ENCODE measurements at places on chromosomes 1 and 21.

- peak; percentile 54 for DNase-seq
Measured at GRCh38 chr1:236141447-236142252, 689 bp upstream of the GPR137B start.

GRCh38 chr1:109919303-109919702, 8.7 kb downstream of the CSF1 start:
- DNase-seq: no peak

DNA sequence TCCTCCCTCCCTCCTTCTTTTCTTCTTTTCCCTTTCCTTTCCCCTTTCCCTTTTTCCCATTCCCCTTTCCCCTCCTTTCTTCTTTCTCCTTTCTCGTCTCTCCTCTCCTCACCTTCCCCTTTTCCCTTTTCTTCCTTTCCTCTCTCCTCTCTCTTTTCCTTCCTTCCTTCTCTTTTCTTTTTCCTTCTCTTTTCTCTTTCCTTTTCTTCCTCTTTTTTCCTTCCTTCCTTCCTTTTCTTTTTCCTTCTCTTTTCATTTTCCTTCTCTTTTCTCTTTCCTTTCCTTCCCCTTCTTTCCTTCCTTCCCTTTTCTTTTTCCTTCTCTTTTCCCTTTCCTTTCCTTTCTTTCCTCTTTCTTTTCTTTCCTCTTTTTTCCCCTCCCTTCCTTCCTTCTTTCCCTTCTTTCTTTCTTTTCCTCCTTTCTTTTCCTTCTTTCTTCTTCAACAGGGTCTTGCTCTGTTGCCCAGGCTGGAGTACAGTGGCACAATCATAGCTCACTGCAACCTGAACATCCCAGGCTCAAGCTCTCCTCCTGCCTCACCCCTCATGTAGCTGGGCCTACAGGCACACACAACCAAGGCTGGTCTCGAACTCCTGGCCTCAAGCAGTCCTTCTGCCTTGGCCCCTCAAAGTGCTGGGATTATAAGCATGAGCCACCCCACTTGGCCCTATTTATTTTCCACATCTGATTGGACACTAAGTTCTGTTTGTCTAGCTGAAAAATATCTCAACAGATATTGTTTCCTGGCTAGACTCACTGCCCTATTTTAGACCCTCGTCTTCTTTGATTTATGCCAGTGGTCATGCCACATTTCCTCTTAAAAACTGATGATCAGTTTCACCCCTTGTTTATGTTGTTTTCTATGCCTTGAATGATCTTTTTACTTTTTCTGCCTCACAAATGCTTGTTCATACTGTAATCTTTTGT, 57.1 kb upstream of the MACF1 start:
- no peak for DNase-seq

GRCh38 chr1:55997536-55997935, 581.8 kb downstream of the PLPP3 start:
- DNase-seq: no peak

DNA sequence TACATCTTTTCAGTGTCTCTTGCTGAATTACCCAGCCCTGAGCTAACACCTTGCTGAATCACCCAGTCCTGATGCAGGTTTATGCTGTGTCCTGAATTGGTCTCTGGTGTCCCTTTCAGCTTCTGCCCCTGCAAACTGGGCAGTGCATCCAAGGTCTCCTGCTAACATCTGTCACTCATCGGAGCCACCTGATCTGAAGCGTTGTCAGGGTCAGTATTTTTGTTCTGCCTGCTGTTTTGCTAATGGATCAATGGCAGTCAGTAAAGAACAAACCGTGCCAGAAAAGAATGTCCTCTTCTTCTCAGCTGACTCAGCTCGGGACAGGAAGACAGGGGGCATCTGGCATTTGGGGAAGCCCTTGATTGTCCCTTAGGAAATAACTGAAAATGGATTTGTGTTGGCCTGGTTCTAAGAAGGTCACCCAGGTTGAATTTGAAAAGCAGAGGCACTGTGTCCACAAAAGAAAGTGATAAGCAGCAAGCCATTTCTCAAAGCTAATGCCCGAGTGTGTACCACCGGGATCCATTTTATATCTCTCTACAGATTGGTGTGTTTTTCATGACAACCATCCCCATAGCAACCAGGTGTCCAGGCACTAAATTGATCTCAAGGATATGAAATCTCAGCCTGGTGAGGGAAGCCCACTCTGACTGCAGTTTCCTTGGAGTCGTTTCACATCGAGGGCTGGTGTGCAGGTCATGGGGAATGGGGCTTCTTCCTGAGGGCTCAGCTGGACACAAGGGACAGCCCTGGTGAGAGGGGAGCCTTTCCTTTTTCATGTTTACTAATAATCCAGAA, 109.7 kb upstream of the IRF2BP2 start:
- DNase-seq: no peak

DNA sequence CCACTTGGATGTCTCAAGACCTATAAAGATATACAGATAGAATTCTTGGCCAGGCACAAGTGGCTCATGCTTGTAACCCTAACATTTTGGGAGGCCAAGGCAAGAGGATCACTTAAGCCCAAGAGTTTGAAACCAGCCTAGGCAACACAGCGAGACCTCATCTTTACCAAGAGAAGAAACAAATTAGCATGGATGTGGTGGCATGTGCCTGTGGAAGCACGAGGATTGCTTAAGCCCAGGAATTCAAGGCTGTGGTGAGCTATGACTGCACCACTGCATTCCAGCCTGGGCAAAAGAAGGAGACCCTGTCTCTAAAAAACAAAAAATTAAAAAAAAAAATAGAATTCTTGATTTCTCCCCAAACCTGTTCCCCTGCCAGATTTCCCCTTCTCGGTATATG, 8.3 kb downstream of the ASAP3 start:
- no peak for DNase-seq

- no peak for DNase-seq
Measured at GRCh38 chr21:25298512-25299491, 308.5 kb downstream of the MRPL39 start.

DNA sequence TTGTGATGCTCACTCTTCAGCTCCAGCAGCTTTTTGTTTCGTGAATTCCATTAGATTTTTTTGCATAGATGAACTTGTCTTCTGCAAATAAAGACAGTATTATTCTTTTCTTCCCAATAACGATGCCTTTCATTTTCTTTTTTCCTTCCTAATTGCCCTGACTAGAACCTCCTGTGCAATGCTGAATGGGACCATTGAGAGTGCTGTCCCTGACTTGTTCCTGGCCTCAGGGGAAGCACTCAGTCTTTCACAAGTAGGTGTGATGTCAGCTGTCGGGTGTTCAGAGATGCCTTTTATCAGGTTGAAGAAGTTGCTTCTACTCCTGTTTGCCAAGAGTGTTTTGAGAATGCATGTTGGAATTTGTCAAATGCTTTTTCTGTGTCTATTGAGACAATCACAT, 64.3 kb upstream of the ADARB1 start:
- DNase-seq: no peak

DNA sequence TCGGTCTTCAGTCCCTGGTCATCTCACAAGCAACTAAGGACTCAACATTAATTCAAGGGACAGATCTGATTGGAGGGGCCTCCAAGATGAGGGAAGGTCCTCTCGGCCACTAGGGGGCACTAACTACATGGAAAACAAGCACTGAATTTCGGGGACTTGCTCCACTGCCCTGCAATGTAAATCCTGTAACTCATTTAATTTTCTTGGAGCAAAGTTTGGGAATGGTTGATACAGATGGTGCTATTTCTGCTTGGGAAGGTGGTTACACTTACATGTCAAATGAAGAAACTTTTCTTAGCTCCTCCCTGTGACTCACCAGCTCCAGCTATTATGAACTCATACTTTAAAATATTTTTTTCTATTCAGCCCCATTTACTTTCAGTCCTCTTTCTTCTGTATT, 97.4 kb upstream of the KCNJ15 start:
- DNase-seq: peak; percentile 75

DNA sequence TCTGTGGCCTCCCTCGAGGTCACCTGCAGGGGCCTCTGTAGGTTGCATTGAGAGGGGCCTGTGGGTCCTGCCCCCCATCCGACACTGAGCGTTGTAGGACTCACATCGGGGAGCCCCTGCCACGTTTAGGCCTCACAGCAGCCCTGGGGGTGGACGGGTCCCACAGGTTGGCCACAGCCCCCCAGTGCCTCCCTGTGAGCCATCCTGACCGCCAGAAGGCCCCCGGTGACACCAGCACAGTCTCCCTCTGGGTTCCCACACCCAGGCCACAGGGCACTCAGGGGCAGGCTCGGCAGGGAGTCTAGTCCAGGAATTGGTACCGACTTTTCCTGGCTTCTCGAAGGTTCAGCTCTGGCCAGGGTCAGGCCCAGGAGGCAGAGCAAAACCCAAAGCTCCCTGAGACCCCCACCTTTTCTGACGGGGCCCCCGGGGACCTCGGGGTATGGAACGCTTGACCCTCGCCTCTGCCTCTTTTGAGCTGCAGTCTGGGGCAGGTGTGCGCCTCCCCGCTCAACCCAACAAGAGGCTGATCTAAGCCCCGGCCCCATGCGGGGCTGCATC, 13.9 kb upstream of the POFUT2 start:
- DNase-seq: peak; percentile 20

DNA sequence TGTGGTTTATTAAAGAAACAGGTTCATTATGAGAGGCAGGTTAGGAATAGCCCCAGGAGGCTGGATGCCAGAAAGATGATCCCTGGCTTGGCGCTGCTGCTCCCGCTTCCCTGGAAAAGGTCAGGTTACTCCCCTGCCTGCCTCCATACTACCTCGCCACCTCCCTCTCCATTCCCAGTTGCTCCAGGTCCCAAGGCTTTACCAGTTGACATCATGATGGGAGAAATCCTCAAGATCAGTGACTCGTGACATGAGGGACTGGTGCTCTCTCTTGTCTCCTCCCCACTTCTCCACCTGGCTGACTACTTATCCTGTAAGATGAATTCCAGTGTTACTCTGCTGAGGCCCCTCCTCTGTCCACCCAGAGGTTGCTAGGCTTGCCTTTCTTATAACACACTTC, 19.7 kb downstream of the VASH2 start:
- DNase-seq: no peak

DNA sequence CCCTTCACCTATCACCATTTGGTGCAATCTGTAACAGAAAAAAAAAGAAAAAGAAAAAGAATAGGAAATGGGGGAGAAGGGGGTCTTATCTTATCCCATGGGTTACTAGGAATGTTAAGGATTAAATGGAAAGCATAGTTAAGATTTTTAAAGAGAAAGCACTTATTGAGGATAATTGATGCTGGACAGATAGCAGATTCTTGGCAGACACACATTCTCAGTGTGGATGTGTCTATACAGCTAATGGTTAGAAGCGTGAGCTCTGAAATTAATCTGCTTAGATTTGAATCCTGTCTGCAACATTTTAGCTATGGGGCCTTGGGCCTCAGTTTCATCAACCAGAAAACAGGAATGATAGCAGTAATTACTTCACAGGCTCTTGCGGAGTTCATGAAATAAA, 67.1 kb downstream of the SSBP3 start:
- no peak for DNase-seq

DNA sequence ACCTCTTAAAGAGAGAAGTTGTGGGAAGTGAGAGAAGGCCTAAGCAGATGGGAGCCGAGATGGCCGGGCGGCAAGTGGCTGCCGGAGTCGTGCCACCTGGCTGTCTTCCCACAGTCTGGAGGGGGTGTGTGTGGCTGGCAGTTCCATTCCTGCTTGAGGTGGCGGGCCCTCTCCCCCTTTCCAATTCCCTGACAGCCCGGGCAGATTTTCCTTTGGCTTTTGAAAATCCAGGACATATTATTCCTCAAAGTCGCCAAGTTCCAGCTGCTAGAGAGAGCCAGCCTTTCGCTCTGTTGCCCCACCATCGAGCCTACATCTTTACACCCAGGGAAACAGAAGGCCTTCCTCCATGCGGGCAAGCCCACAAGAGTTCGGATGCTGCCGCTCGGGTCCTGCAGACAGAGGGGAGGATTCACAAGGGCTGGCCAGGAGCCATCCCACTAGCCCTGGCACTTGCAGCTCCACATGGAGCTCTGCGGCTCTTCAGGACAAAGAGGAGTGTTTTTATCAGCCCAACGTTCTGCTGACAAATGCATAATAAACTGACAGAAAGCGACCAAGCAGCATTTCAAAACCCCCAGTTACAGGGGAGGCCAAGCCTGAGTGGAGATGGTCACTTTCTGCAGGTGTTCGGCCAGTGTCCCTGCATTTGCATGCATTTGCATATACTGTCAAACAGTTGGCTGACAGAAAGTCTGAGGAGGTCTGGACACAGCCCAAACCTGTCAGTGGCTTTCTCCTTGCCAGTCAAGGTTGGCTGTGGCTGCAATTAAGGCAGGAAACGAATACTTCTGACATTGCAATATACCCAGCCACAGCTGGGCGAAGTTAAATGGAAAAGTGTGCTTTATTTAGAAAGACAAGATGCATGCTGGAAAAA, 45.9 kb downstream of the OLIG1 start:
- peak; percentile 62 for DNase-seq

- DNase-seq: no peak
Measured at GRCh38 chr1:4179914-4180735, 280.1 kb upstream of the C1orf174 start.

DNA sequence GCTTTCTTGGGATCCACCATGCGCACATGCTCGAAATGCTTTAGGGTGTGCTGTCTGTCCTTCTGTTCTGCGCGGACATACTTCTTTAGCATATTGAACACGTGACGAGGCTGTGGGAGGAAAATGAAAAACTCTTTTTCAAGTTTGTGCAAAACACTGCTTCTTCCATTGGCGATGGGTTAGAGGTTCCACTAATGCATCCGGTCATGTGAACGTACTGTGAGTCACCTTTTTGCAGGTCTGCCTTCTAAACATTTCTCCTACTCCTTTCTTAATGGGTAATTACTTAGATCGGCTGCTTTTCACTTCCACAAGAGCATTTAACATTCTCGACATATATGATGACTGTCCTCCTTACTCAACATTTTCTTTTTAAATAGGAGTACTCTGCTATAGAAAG, 214.9 kb downstream of the APP start:
- DNase-seq: no peak

DNA sequence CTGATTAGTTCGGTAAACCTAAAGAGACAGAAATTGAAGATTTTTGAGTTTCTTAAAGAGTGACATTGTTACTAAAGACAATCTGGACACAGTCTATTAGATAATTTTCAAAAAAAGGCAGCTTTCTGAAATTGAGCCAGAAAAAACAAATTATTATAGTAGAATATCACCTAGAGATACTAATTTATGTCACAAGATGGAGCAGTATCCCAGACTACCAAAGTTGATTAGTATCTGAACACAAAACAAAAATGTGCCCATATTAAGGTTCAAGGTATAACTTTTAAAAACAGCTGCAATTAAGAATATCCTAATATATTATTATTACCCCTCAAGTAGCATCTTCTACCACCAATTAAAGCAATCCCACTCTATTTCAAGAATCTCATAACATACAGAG, 40.5 kb upstream of the SYT2 start:
- DNase-seq: no peak

GRCh38 chr1:160797861-160798273, 1.9 kb downstream of the LY9 start:
- DNase-seq: no peak

DNA sequence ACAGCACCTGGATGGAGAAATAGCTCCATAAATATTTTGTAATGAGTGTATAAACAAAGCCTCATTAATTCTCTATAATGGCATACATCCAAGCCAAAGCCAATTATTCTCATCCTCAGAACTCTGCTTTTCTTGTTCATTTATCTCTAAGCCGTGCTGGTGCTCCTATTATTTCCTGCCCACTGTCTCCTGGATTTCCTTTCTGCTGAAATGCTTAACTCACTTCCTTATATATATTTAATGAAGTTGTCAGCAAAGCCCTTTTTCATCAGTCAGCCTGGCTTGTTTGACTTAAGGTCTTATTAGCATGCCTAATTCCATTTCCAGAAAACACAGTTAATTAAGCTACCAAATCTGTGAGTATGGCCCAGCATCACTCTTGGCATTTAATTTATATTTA, 93.4 kb downstream of the SLC25A24 start:
- DNase-seq: no peak

GRCh38 chr1:21553116-21553926, 44.1 kb downstream of the ALPL start:
- DNase-seq: no peak
